Natural killer cell (primary cell): ENCODE measurements at places on chromosomes 12 and 14.

- no peak for DNase-seq
Observed at GRCh38 chr12:62306569-62307530, 46.6 kb downstream of the USP15 start.

DNA sequence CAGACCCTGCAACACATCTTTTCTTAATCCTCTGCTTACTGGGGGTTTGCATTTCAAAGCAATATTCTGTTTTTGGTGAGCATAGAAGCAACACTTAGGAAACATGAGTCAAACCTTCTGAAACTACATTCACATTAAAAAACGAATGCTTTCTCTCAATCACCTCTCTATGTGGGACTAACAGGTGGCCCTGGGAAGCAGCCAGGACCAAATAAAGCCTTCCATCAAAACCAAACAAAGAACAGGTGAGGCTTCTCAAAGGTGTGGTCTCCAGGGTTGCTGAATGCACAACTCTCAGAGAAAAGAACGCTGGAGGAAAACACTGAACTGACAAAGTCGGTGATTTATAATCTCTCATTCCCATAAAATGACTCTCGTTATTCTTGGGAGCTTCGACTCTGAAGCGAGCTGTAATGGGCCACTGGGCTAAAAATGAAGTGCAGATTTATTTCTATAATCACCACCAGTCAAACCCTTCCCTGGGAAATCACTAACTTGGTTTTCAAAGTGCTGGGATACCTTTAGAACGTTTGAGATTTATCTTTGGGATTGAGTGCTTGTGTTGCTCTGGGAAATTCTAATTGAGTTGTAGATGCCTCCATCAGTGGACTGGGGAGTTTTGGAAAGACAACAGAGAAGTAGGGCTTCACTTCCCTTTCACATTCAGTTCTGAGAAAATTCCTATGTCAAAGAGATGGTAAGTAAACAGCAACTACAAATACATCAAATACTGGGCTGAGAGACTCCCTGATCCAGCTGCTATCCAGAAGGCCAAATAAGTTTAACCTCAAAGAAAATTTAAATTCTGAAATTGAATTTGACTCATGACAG is 262.0 kb upstream of the TMPO start:
- no peak for DNase-seq

DNA sequence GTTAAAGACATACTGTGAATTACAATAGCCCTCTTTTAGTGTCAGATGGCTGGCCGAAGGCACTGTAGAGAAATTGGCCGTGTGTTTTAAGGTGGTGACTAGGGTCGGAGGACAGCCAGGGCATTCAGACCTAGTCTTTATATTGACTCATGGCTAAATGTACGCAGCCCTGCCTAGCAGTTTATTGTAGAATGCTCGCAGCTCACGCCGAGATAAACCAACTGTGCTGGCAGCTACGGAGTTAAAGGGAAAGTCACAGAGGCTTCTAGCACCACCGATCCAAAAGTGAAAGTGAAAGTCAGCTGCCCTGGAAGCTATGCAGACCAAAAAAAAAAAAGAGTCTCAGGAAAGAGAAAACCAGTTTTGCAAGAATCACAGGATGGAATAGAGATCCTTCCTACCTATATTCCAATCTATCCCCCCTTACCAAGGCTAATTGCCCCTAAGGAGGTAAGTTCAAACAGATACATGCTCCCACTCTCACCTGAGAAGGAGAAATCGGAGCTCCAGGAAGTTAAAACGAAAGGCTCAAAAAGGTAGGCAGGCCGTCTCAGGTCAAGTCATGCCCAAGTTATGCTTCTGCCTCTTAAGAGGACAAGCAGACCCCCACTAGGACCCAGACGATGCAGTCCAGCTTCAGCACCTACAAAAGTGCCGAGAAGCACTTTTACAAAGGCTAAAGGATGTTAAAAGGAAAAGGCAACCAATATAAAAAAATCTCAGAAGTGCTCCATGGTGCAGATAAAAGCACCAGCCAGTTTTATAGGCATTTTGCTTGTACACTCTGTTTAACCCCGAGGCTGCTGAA is 24.8 kb downstream of the KLRK1 start:
- peak; percentile 51 for DNase-seq

DNA sequence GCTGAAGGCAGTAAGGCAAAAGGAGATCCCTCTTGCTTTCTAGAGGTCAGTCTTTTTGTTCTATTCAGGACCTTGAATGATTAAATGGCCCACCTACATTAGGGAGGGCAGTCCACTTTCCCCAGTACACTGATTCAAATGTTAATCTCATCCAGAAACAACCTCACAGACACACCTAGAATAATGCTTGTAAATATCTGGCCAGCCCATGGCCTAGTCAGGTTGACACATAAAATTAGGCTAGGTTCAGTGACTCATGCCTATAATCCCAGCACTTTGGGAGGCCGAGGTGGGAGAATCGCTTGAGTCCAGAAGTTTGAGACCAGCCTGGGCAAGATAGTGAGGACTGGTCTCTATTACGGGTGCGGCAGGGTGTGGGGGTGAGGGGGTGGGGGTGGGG is 43.5 kb downstream of the MIPOL1 start:
- no peak for DNase-seq

DNA sequence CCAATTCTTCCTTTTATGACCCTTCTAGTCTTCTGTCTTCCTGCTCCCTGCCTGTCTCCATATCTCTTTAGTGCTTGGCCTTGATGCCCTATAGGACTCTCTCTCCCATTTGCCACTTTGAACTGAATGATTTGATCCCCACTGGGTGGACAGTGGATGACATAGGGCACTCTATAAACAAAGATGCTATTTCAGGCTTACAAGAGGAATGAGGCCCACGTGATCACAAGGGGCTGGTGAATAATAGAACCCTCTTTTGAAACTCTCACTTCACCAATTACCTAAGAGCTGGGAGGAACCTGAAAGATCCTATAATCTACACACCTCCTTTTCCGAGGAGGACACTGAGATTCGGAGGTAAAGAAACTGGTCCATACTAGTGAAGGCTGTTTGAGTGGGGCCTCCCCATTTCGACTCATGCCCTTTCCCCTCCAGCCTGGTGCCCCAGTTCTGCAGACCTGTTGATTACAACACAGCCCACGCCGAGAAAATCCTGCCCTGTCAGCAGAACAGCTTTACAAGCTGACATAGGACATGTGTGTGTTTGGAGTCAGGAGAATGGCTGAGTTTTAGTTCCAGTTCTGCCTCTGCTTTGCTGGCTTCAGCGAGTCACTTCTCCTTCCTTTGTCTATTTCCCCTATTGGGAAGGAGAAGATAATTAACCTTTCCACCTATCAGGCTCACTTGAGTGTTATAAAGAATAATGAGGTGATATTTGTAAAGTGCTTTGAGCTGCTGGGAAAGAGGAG is 400.3 kb downstream of the ZFP36L1 start:
- DNase-seq: no peak

DNA sequence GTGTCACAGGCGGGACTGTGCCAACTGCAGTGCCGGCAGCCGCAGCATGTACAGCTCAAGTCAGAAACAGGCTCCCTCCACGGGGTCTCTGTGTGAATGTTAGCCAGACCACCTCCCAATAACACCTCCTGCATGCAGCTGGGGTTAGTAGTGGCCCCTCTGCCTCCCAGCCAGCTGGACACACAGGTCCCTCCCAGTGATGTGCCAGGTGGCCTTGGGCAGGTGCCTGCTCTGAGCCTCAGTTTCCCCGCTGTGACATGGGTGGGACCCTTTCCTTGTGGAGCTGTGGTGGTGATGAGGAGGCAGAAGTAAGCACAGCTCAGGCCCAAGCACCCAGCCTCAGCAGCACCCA is 139.9 kb downstream of the ADGRD1 start:
- DNase-seq: no peak

GRCh38 chr12:125890366-125890905 is 825.2 kb downstream of the AACS start:
- DNase-seq: no peak
